Stimulated activated CD8-positive, alpha-beta memory T cell treated with anti-CD3 and anti-CD28 coated beads, Interleukin-15, amount 100 ng/mL, for 24 hours (primary cell): ENCODE measurements at places on chromosomes 13 and 19.

DNA sequence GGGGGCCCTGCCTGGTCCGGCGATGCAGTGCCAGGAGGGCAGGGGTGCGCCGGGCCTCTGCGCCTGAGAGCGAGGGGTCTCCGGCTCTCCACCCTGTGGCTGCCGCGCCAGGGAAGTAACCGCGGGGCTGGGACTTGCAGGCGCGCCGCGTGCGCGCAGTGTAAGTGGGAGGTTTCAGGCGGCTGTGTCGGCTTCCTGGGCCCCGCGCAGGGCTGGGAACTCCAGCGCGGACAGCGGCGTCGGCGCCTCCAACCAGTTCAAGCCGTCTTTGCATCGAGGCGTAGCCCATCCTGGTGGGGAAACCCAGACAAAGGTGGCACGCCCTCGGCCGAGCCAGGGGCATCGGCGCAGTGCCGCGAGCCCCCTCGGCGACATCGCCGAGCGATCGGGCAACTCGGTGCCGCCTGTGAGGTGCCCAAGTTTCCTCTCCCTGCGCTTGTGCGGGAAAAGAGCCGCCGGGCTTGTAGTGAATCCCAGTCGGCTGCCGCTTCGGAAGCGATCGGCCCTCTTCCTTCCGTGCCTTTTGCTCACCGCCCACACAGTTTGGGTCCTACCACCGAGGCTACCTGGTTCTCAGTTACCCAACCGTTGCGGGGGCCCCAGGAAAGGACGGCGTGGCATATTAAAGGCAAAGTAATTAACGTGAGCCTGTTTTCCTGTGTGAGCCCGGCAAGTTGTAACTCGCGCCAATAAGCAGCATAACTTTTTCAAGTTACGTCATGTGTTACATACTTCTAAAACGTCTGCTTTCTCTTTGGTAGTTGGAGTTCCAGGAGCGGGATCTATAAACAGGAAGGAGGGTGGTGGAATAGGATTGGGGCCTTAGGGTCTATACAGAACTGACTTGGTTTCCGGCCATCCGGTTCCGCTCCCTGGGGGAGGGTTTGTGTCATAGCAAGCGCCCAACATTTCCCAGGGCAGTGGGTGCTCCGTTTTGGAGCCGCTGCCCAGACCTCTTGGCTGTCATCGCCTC lies 1.2 kb downstream of the LRCH1 start:
- peak; percentile 32 for DNase-seq

GRCh38 chr19:9528757-9529336 lies 9.6 kb downstream of the ZNF426 start:
- no peak for DNase-seq

- DNase-seq = no peak
These were observed 21.3 kb downstream of the ZNF607 start for GRCh38 chr19:37698216-37698615.

DNA sequence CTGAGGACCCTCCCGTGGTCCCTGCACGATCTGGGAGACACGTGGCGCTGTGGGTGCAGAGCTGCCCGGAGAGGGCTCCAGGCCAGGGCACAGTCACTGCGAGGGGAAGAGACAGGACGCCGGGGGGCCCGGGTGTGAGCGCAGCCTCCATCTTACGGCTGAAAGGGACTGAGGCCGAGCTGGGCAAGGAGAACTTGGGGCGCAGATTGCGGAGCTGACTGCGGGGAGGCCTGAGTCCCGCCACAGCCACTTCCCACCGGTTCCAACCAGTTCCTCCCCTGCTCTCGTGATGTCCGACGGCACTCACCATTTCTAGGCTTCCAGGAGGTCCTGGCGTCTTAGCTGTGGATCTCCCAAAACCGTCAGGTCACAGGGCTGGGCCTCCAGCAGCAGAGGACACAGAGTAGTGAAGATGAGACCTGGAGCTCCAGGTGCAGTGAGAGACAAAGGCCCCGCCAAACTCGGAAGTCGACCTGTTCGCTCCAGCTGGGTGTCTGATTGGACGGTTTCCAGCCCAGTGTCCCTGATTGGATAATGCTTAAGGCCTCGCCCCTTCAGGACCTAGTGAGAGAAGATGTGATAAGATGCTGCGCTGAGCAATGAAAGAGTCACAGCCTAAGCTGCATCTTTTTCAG lies 4.8 kb upstream of the ZNF253 start:
- no peak for DNase-seq

DNA sequence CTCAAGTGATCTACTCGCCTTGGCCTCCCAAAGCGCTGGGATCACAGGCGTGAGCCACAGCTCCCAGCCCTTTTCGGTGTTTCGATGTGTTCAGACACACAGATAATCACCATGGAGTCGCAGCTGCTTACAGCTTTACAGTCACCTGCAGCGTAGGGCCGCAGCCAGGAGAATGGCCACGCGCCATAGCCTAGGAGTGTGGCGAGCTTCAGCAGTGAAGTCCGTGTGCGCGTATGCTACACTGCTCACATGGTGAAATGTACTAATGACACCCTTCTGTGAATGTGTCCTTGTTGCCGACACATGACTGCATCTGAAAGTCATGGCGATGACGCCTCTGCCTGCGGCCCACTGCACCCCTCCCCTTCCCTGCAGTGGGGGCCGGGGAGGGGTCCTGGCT lies 23.6 kb downstream of the AP3D1 start:
- no peak for DNase-seq

DNA sequence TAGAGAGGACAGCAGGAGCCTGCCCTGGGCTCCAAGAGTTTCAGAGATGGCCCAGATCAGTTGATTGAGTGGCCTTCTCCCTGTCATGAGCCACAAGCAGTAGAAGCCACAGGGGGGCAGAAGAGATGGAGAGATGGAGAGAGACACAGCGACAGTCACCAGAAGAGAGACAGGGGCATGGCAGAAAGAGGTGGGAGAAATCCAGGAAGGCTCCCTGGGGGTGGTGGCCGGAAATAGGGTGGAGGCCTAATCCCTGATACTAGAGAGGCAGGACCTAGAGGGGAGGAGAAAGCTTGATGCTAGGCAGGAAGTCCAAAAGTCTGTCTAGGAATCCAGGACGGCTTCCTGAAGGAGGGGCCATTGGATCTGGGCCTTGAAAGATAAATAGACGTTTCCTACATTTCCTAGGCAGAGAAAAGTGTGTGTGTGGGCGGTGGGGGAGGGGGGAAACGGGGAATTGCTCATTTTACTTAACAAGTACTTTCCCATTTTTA lies 9.6 kb upstream of the TPM4 start:
- no peak for DNase-seq

GRCh38 chr13:104740641-104741222 lies 1674.5 kb upstream of the SLC10A2 start:
- no peak for DNase-seq

DNA sequence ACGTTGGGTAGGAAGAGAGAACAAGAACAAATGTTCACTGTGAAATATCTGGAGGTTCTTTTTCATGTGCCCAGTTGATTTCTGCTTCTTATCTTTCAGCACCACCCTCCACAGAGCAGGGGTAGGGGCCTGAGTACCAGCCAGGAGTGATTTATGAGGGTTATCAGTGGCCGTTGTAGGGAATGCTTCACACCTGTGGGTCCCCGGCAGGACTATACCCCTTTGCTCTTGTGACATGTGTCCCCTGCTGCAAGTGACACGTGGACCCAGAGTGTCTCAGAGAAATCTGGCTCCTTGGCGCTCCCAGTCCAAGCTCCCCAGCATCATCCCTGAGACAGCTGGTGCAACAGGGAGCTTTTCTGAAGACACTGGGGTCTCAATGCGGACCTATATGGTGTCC lies 29.7 kb downstream of the SIAH3 start:
- DNase-seq = no peak

- no peak for DNase-seq
These were observed 828 bp upstream of the PBX4 start for GRCh38 chr19:19619181-19619848.

DNA sequence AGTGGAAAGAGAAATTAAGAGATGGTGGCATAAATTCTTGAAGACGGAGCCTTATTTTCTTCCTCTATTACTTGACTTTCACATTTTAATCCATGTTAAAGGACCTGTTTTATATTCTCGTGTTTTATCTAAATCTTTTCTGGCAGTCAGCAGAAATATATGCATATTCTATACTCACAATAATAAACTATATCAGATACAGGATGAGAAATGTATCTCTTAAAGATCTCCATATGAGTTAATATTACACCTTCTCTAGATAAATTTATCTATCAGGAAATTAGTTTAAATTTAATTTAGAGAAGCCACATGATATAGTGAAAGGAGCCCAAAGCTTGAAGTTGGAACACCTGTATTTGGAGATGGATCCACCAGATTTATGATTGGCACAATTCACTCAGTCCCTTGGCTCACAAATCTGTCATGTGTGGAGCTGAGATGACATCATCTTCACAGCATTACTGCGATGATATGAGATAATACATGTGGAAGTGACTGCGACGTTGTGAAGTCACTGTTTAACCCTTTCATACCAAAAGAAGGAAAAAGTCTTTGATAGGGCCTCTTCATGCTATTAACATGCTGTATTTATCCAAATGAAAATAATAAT lies 216.4 kb downstream of the FGF14 start:
- no peak for DNase-seq
